ENCODE measurements at places on chromosomes 13 and 19. TPM values are rescaled to one million over a fixed set of nuclear protein-coding genes. Genes with fewer than 3 reads are reported as not detected.

GRCh38 chr13:108948251-108948671, 318.9 kb downstream of the MYO16 start:
- no peak for DNase-seq

DNA sequence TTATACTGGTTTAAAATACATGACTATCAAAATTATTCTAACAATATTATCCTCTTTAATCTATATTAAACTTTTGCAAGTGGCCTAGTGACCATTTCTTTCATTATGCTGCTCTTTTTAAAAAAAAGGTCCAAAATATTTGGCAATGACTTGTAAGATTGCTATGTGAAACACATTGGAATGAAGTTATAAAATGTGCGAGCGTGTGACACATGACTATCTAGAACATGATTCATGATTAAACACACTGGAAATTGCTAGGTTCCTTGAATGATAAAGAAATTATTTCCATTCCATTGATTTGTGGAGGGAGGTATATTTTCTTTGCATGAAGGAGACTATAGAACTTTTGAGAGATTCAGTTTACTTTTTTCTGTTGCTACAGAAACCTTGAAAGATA, 739.1 kb downstream of the DIAPH3 start:
- DNase-seq = no peak

DNA sequence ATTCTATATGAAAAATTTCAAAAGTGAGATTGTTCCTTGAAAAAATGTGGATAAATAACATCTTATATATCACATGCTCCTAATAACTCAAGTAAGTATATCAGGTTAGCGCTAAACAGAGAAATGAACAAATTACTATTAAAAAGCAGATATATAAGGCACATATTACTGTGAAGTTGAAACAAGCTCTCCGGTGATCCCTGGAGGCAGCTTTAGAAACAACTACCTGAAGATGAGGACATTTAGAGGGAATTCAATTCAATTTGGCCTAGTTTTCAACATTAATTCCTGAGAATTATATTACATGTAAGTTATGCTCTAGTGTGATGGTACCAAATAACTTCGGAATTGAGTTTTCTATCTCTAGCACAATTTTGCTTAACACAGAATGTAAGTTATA, 1373.6 kb upstream of the SPRY2 start:
- no peak for DNase-seq

- DNase-seq = no peak
Observed at GRCh38 chr19:33468361-33469170, 53.0 kb downstream of the PEPD start.

GRCh38 chr19:54532528-54532927, 29.9 kb downstream of the LAIR2 start:
- no peak for DNase-seq

DNA sequence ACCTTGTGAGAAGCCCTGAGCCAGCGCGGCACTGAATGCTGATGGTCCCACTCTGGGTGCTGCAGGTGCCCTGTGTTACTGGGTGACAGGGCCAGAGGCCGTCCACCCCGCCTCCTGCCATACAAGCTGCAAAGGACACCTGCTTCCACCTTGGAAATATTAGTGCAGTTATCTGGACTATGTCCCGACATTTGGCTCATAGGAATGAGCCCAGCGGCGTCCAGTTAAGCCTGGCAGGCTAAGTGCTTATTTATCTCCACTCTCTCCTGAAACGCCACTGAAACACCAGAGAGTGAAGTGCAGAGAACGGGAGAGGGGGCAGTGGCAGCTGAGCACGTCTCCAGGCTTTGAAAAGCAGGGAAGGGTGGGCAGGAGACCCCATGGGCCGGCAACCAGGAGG, 145.8 kb downstream of the KDM4B start:
- no peak for DNase-seq

GRCh38 chr19:51120160-51120559, 4.5 kb upstream of the SIGLEC9 start:
- no peak for DNase-seq

- peak; percentile 91 for DNase-seq
Observed at GRCh38 chr13:29457299-29457698, 138.2 kb downstream of the SLC7A1 start.

- no peak for DNase-seq
Observed at GRCh38 chr19:16898361-16899015, 9.7 kb downstream of the F2RL3 start.

GRCh38 chr13:51885651-51886050, 23.9 kb downstream of the CCDC70 start:
- DNase-seq = no peak

DNA sequence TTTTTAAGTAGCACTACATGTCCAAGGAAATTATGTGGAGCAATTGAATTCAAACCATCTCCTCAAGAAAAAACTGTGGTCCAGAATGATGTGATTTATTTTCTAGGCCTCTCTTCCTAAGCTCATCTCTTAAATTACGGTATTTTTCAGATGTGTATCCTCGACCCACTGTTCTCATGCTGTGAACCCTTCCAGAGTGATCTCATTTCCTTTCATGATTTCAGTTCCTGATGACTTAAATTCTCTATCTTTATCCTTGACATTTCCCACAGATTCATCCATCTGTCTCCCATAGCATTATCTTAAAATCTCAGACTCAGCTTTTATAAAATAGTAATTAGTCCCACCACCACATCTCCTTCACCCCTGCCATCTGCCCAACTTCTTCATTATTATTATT, 117.6 kb upstream of the SPRY2 start:
- DNase-seq = no peak

- DNase-seq = peak; percentile 55
Observed at GRCh38 chr19:13181747-13182388, 31.7 kb downstream of the IER2 start.

DNA sequence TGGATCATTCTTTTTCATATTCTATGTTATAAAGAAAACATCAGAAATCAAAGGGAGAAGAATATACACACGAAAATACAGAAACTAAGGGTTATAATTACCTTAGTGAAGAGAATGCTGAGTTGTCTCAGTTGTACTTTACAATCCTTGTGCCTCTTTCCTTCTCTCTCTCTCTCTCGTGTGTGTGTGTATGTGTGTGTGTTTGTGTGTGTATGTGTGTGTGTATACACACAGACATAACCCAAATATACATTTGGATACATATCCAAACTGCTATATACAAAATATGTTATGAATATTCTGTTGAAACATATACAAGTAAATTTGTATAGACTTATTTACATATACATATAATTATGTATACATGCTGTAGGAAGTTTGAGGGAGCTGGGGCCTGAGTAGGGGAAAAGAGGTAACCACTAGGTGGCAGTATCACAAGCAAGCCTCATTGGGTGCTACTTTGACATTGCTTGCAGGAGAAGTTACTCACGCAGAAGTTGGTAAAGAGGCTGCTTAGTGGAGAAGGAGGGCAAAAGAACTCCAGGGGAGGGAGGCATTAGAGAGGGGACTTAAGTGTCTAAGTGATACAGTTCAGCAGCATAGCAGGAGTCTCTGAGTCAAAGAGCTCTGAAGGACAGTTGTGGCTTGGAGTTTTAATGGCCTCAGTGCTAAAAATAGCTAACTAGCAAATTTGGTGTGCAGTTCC, 465.1 kb upstream of the PCDH20 start:
- no peak for DNase-seq

DNA sequence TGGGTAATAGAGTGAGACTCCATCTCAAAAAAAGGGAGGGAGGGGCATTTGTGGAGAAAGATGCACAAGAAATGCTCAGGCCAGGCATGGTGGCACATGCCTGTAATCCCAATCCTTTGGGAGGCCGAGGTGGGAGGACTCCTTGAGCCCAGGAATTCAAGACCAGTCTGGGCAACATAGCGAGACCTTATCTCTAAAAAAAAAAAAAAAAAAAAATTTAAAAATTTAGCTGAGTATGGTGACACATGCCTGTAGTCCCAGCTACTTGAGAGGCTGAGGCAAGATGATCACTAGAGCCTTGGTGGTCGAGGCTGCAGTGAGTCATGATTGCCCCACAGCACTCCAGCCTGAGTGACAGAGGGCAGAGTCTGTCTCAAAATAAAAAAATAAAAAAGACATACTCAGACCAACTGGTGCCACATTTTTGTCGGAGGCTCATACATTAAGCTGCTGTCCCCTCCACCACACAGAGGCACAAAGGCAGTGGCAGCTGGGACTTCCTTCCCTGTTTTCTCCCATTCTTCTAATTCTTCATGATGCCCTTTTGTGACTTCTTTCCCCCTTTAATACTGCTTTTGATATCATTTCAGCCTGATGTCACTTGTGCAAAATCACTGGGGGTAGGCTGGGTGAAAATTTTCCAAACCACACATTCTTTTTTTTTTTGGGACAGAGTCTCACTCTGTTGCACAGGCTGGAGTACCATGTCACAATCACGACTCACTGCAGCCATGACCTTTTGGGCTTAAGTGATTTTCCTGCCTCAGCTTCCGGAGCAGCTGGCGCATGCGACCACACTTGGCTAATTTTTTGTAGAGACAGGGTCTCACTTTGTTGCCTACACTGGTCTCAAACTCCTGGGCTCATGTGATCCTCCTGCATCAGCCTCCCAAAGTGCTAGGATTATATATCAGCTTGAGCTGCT, 26.8 kb upstream of the CXCL17 start:
- DNase-seq = no peak

DNA sequence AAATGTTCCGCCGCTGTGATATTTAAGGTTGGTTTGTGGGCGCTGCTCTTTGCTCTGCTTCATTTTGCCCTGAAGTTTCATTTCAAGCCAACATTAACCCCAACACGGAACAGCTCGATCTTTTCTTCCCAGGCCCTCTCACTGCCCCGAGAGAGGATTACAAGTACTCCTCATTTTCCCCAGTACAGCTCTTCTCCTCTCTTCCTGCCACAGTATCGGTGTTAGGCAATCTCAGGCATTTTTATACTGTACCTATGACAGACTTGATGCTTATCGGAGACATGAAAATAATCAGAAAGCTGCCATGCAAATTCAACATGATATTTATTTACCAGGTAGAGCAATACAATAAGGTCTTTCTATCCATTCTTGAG, 1.3 kb upstream of the EDNRB start:
- DNase-seq = no peak

DNA sequence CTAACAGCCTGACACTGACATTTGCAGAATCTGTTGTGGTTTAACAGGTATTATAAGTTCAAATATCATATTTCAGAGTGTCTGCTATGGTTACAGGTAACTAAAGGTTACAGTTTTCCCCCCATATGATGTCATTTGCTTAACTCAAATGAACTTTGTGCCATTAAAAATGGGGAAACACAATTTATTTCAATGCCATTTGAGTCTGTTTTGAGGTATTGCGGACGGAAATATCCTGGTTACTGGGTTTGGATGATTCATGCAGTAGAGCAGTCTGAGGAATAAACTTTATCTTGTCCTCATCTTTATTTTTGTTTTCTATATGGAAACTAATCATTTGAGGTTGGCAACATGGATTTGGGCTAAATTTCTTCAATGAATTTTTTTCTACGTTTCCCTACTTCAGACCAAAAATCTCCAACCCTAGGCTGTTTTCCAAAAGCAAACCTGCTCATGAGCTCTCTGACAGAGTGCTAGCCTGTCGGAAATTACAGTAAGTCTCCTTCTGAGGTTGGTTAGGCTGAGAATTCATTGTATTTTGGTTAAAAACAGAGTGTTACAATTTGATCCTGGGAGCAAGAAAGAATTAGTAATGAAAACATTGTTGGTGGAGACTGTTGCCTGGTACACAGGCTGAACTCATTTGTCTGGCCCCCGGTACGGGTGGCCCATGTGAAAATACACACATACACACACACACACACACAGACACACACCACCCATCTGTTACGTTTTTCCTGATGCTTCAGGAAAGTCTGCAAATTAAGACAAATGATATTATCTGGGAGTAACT, 66.1 kb downstream of the AKAP11 start:
- DNase-seq = no peak

- DNase-seq = peak; percentile 93
Observed at GRCh38 chr19:38387550-38388348, at the start of gene GGN. Gene GGN, minus strand, starts transcription at chr19:38388034. Its CDS starts 773 bp downstream, at chr19:38387261.

- peak; percentile 56 for DNase-seq
Observed at GRCh38 chr13:20353973-20354372, 121.9 kb upstream of the GJB6 start.

DNA sequence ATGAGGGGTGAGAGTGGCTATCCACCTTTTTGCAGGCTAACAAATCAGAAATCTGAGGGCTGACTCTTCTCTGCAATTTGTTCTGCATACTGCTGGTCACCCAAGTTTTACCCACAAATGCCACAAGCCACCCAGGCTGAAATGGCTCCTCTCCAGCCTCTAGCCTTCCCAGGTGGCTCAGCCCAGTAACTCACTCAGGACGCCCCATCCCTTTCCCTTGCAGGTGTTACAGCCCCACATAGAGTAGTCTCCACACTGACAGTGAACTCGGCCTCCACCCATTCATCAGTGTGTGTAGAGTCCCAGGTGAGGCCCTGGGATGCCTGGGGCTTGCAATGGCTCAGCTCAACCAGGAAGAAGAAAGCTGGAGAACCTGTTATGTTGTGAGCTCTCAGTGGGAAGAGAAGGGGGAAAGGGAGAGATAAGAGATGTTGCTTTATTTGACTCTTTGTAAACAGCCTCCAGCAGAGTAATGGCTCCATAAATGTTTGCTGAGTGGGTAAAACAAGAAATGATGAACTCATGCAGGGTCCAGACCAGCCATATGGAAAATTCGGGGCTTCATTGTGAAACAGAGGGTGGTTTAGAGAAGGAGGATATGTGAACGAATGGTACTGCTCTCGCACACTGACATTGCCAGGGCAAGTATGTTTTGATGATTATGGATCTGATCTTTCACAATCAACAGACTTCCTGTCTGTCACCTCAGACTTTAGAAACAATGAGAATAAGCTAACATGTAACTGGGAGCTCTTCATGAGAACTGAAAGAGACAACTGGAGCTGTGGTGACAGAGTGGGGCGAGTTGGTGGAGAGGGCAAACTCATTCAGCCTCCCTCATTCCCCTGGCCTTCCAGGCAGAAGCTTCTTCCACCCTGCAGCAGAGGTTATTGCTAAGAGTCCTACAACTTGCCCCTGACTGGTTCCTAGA, 74.2 kb upstream of the RFC3 start:
- DNase-seq = no peak

GRCh38 chr13:46389457-46390451, 2.7 kb upstream of the RUBCNL start:
- DNase-seq = no peak

DNA sequence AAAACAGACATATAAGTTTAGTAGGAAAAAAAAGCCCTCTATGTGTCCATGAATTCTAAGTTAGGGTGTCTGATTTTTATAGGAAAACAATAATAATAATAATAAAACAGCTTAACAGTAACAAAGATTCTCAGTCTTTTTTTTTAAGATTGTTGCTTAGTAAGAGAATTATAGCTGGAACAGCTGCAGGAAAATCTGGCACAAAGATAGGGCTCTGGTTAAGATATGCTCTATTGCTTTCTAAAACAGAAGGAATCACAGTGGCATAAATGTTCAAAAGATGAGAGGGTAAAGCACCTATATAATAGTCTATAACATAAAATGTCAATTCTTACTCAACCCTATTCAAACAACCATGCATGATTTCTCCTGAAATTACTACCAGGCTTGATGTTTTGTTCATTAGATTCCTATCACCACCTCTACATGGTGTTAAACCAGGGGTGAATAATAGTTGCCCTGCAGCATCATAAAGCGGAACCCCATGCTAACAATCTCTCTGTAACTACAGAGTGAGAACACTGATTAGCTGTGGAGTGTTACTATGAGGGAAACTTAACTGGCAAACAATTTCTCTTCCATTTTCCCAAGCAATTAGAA, 541.4 kb upstream of the MIR17HG start:
- no peak for DNase-seq

GRCh38 chr13:112711528-112712265, 21.9 kb downstream of the ATP11A start:
- peak; percentile 99 for DNase-seq

IRF3 gene
- total RNA-seq = 33.3 TPM

CYP2A7 gene
- total RNA-seq = not detected

CLEC11A gene
- 21.8 TPM for total RNA-seq

MYO16 gene
- 0.16 TPM for total RNA-seq

SIGLECL1 gene
- total RNA-seq = not detected

CEACAM7 gene
- total RNA-seq = not detected
